ENCODE measurements at places on chromosomes 7 and 10. TPM values are rescaled to one million over a fixed set of nuclear protein-coding genes. Genes with fewer than 3 reads are reported as not detected.

DNA sequence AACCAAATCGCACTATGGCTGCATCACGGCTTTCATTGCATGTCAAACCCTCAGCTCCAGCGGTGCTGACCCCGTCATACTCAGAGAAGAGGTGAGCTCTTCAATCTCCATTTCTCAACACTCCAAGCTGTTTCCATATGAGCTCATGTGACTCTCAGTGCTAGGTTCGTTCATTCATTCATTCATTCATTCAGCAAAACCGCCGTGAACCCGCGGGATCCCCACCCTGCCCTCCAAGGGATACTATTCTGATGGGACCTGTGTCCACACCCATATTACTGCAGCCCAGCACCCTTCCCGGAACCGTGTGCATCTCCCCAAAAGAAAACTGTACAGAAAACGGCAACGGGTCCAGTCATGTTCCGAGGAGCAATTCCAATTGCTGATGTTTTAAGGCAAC is 184.7 kb downstream of the DIP2C start:
- no peak for DNase-seq

GRCh38 chr10:99920486-99920885 is 89.3 kb downstream of the DNMBP start:
- no peak for DNase-seq

Gene CLDN3
- not detected for polyA plus RNA-seq

DNA sequence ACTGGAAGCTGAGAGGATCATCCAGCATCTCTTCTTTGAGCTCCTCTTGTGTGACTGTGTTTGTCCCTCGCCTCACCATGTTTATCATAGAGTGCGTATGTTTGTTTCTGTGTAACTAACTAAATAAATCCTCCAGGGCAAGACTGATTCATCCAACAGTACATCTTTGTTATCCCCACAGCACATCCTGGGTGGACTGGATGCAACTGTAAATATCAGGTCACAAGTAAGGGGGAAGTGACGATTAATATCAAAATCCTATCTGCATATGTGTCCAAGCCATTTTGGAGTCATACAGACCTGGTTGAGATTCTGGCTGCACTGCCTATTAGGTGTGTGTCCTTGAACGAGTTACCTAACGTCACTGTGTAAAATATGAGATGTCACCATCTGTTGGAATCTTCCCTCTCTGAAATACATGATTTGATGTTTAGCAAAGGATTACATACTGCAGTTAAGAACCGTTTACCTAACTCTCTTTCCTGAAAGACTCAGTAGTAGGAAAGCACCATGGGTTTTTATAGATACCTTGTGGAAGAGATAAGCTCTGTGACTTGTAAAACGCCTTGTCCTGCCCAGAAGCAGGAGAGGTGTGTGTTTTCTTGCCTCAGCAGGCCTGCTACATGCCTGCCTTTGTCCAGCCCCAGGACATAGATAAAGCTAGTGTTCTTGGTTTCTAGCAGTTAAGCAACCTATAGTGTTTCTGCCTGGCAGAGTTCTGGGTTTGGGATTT is 25.8 kb downstream of the WBP1L start:
- DNase-seq: no peak

Gene UNCX
- not detected for polyA plus RNA-seq

- no peak for DNase-seq
Measured at GRCh38 chr10:91349381-91349780, 60.8 kb upstream of the HECTD2 start.

Gene CPXM2
- 33.8 TPM for polyA plus RNA-seq

DNA sequence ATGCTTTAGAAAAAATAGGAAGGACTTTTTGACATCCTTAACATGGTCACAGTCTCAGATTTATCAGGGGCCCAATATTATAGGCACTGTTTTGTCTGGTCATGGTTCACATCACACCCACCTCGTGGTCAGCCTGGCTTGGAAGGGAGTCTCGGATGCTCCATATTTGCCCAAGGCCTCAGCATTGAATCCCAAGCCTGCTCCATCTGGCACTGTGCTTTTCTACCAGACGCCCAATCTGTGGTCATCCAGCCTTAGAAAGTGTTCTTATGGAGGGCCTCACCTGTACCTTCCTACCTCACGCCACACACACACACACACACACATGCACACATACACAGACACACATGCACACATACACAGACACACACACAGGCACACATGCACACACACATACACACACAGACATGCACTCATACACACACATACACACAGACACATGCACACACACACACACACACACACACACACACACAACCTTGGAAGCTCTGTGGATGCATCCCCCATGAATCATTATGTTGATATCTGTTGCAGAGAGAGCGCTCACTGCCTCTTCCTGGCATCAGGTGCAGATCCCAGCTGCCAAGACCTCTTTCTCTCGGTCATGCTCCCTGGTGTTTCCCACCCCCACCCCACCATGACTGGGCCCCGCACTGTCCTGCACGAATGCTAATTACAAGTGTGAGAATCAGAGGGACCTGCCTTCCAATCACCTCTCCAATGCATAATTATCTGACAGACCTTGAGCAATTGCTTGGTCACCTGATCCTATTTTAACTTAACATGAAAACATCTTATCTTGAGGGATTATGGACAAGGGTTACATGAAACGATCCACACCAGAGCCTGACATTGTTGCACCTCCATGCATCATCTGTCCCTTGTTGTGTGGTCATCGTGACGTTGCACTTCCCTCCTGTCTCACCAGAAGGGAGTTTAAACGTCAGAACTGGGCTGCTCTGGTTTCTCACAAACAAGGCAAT is 122.7 kb upstream of the TMEM72 start:
- no peak for DNase-seq

DNA sequence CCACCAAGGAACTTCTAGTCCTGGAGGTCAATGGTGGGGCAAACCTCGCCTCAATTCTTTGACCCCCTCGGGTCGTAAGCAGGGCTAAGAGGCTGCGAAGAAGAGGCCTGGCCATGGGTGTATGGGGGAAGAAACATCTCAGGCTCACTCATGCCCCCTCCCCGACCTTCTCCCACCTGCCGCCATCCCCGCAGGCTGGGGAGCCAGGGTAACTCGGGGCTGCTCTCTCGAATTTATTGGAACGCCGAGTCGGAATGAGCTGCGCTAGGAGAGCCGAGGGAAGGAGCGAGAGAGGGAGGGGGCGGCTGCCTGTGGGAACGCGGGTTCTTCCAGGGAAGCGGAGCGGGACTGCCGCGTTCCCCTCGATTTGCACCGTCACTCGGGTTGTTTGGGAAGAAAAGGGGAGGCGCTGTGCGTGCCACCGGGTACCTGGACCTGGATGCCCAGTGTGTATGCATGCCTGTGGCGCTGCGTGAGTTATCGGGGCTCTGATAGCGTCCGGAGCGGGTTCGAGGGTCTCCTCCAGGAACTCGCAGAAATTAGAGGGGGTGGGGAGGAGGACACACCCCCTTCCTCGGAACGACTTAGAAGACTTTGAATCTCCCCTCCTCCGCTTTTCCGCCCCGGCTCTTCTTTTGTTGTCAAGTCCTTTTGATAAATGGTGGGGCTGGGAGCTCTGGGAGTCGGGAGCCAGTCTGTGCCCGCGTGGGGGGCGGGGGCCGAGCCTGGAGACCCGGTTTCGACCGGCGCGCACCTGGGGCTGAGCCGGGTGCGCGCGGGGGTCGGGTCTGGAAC is 1.8 kb upstream of the ZNF503 start:
- peak; percentile 48 for DNase-seq

GRCh38 chr10:17910125-17910789 is 41.5 kb upstream of the SLC39A12 start:
- peak; percentile 37 for DNase-seq

DNA sequence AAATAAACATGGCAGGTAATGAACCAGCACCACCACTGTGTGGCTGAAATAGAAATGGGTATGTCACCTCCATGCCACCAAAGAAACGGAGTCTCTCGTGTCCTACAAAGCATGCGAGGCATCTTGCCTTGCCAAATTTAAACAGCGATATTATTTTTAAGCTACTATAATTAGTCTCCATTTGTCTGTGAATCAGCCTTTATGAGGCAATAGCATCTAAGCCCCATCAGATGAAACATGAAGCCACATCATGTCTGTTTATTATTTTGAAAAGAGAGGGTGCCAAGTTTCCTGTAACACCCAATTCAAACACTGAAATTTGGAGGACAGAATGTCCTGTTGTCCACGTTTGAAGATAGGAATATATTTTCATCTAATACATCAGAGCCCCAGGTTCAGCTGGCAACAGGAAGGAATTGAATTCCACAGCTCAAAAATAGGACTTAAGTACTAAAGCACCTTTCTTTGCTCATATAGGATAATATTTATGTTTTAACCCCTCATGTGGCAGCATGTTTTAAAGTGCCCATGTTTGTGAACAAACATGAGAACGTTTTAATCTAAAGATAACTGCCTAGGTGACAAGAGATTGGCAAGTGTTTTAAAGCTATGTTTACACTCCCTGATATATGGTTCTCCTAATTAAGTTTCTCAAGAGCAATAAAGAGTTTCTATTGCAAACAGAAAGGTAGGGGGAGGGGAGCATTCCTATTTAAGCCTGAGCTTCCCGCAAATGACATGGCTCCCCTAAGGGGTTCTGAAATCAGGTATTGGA is 86.8 kb downstream of the SORBS1 start:
- no peak for DNase-seq

DNA sequence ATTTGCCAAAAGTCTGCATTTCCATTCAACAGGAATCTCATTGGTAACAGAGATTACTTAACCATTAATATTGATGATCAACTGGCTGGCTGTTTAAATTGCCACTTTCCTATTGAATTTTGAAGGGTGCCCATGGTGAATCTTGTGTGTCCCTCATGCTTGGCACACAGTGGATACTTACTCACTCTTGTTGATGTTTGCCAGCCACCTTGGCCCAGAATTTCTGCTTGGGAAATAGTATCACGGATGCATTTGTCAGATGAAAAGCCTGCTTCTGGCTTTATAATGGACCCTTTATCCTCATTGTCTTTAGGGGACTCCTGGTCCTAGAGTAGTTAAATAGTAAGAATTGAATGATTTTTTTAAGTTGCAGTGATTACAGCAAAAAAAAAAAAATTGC is 52.0 kb downstream of the MMRN2 start:
- DNase-seq: no peak

Gene GNGT1
- not detected for polyA plus RNA-seq

GRCh38 chr10:33665501-33665900 is 331.0 kb upstream of the NRP1 start:
- DNase-seq: no peak

DNA sequence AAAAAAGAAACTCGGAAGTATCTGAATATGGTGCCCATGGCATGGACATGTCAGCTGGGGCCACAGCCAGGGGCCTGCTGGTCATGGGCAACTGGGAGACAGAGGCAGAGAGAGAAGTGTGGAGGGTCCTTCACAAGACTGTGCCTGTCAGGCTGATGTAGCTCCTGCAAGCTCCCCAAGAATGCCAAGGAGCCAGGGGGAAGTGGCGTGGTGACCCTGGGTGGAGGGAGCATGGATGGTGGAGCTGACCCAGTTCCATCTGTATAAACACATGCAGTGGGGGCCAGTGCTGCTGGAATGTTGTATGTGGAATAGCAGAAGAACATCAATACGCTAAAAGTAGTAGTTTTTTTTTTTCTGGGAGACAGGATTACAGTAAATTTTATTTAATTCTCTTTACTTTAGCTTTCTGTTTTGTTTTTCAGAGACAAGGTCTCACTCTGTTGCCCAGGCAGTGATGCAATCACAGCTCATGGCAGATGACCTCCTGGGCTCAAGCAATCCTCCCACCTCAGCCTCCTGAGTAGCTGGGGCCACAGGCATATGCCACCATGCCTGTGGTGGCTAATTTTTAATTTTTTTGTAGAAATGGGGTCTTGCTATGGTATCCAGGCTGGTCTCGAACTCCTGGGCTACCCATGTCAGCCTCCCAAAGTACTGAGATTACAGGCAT is 10.5 kb upstream of the ZMIZ2 start:
- no peak for DNase-seq

- DNase-seq: no peak
Measured at GRCh38 chr7:102101111-102101551, 185.5 kb upstream of the SH2B2 start.

Gene IFIT3
- polyA plus RNA-seq: 11.4 TPM

Measured in muscle of arm (tissue), 14 donors.